ENCODE measurements at places on chromosomes 5 and 9.

- DNase-seq: no peak
Measured at GRCh38 chr5:87627363-87627762, 214.6 kb upstream of the CCNH start.

GRCh38 chr5:169804861-169805260 lies 167.8 kb downstream of the DOCK2 start:
- DNase-seq: peak; percentile 65

GRCh38 chr5:133041157-133041784 lies 10.5 kb upstream of the HSPA4 start:
- no peak for DNase-seq

DNA sequence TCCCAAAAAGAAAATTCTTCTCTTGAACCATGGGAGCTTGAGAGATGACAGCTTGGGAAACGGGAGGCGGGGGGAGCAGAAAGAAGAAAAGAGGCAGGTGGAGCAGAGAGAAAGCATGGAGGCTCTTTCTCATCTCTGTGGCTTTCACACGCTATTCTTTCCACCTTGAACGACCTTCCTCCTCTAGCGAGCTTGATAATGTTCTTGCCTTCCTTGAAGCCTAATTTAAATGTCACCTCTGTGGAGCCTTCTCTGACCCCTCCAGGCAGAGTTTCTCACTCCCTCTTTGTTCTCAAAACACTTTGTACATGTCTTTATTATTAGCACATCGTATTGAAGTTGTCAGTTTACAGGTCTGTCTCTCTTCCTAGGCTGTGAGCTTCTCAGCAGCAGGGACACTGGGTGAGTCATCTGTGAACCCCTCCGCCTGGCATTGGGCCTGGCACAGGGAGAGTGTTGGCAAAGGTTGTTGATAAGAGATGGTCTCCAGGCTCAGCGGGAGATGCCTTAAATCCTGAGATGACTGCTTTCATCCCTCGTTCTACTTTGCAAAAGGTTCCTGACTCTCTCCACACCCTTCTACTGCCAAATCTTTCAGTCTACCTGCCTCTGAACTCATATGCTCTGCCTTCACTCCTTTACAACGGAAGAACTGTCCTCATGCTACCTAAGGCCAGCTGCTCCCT lies 14.1 kb upstream of the STRBP start:
- peak; percentile 9 for DNase-seq

DNA sequence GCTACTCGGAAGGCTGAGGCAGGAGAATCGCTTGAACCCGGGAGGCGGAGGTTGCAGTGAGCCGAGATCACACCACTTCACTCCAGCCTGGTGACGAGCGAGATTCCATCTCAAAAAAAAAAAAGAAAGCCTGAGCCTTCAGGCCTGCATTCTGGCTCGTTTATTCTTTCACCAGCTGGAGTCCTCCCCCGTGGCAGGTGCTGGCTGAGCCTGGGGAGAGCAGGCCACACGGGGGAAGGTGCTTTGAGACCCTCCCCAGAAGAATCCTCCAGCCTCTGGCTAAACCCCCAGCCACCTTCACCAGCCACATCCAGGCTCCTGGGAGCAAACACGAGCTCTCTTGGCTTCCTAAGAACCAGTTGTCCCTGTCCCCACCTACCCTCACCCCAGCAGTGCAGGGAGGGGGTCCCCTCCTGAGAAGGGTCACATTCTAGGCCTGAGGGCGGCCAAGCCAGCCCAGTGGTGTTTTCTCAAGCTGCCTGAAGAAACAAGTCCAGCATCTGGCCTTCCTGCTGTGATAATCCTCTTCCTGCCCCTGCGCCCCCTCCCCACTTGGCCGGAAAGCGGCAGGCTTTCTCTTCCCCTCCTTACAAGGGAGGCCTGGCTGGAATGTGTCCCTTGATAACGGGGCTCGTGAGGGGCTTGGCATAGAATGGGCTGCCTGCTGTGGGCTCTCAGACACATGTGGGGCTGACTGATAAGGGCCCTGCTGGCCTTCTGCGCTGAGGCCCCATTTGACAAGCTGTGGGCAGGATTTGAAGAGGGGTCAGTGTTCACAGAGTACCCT lies 41.5 kb downstream of the PLPP7 start:
- DNase-seq: no peak

DNA sequence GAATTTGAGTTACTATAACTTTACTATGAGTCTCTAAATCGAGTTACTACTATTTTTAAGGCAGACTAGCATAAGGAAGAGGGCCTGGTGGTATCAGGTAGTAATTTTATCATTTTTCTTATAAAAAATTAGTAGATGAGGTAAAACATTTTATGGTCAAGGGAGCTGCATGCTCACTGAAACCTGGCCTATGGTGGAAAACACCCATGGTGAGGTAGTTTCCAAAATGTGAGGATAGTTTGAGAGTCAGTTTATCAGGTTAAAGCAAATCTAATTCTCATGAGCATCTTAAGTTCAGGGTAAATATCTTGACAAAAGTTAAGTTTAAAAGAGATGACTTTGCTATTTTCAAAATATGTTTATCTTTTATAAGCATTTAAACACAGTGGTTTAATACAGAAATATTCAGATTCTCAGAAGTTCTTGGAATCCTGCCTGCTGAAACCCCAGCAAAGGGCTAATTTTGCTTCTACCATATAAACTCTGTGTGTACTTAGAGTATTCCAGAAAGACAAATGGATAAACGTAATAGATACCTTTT lies 10.0 kb downstream of the DDX4 start:
- no peak for DNase-seq

- no peak for DNase-seq
Measured at GRCh38 chr9:135062254-135062653, 25.2 kb upstream of the OLFM1 start.

Measured in EH (cell line).